Left cardiac atrium (tissue), 4 donors: ENCODE measurements at places on chromosomes 11 and 22. TPM values are rescaled to one million over a fixed set of nuclear protein-coding genes. Genes with fewer than 3 reads are reported as not detected.

- DNase-seq: no peak
These were observed 45.5 kb downstream of the ARFGAP2 start for GRCh38 chr11:47131136-47131535.

DNA sequence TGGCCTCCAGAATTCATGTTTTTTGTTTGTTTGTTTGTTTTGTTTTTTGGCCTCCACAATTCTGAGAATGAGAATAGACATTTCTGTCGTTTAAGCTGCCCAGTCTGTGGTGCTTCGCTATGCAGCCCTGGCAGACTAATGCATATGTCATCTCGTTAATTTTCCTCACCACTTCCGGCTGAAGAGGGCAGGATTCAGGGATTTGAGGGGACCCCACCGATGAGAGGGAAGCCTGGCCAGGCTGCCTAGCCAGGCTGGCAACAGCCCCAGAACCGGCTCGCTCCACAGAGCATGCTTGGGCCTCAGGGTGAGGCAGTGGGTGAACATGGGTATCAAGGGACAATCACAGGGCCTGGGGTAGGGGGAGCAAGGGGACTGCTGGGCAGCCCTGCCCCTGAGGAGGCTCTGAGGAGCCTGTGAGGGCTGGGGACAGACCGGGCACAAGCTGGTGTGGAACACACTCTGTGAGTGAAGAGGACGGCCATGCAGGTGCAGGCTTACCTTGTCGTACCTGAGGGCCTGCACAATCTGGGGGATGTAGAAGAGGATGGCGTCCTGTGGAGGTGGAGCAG, 47.8 kb upstream of the SERPIND1 start:
- DNase-seq: no peak

- no peak for DNase-seq
These were observed 82.6 kb downstream of the FAM76B start for GRCh38 chr11:95706974-95707387.

DNA sequence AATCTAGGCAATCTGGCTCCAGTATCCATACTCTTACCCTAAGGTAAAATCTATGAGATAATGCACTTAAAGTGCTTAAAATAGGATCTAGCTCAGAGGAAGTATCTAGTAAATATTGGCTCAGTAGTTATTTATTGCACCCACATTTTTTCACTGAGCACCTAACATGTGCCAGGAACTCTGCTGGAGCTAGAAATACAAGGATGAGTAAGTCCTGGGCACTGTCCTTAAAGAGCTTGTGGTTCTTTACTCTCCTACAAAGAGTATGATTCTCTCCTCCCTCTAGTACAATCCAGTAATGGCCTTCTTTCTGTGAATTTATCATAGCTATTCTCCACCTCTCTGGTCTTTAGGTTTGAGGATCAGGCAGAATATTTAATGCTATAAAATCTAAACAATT, 59.2 kb downstream of the DEUP1 start:
- DNase-seq: no peak

- DNase-seq: no peak
These were observed 5.4 kb downstream of the FADS2 start for GRCh38 chr11:61833471-61833870.

LRRC56 gene
- total RNA-seq: 0.68 TPM

PRDX5 gene
- total RNA-seq: 298 TPM
